Pulmonary artery endothelial cell (primary cell): ENCODE measurements at places on chromosomes 2 and 18. TPM values are rescaled to one million over a fixed set of nuclear protein-coding genes. Genes with fewer than 3 reads are reported as not detected.

NGEF gene
- 0.14 and 3.2 TPM in 2 replicates for total RNA-seq

TCF23 gene
- not detected in 2 replicates for total RNA-seq

ING5 gene
- 25.0 and 36.6 TPM in 2 replicates for total RNA-seq

MAL gene
- not detected in 2 replicates for total RNA-seq

SP5 gene
- not detected in 2 replicates for total RNA-seq

RAMP1 gene
- total RNA-seq = not detected in 2 replicates

REG1B gene
- total RNA-seq = not detected in 2 replicates

DPY30 gene
- total RNA-seq = 75.5 and 98.2 TPM in 2 replicates

POU3F3 gene
- not detected in 2 replicates for total RNA-seq

ANKRD62 gene
- total RNA-seq = not detected in 2 replicates

NAT8 gene
- not detected in 2 replicates for total RNA-seq

RTN4 gene
- 273 and 321 TPM in 2 replicates for total RNA-seq

RGPD3 gene
- total RNA-seq = 0.18 and 0.20 TPM in 2 replicates

ACMSD gene
- not detected in 2 replicates for total RNA-seq

GPR75 gene
- total RNA-seq = 0.92 and 1.8 TPM in 2 replicates

STPG4 gene
- 0.11 TPM in 1 of 2 replicates, not detected in the other for total RNA-seq

ZSWIM2 gene
- total RNA-seq = not detected in 2 replicates

CSRNP3 gene
- total RNA-seq = not detected in 2 replicates

ARHGAP28 gene
- 0.39 and 4.4 TPM in 2 replicates for total RNA-seq

FOXD4L1 gene
- total RNA-seq = 0.07 and 0.11 TPM in 2 replicates

ARHGAP25 gene
- 1.5 and 1.7 TPM in 2 replicates for total RNA-seq

ESPNL gene
- under 0.01 TPM in 1 of 2 replicates, not detected in the other for total RNA-seq

EPB41L3 gene
- total RNA-seq = 92.4 and 122 TPM in 2 replicates

LHCGR gene
- total RNA-seq = not detected in 2 replicates

CAPN10 gene
- total RNA-seq = 28.9 and 30.3 TPM in 2 replicates

ALLC gene
- total RNA-seq = not detected in 2 replicates

OXER1 gene
- total RNA-seq = not detected in 2 replicates

BOK gene
- 39.4 and 57.5 TPM in 2 replicates for total RNA-seq

CCDC68 gene
- 1.1 and 1.6 TPM in 2 replicates for total RNA-seq

PTPRM gene
- 30.7 and 59.0 TPM in 2 replicates for total RNA-seq

SERPINB5 gene
- 0.07 and 0.14 TPM in 2 replicates for total RNA-seq

RALB gene
- 163 and 239 TPM in 2 replicates for total RNA-seq

SLC14A1 gene
- not detected in 2 replicates for total RNA-seq

CFAP210 gene
- total RNA-seq = not detected in 2 replicates

ALPP gene
- not detected in 2 replicates for total RNA-seq

CTAGE1 gene
- total RNA-seq = not detected in 2 replicates

FHOD3 gene
- 0.07 TPM in 2 replicates for total RNA-seq

UGT1A8 gene
- not detected in 2 replicates for total RNA-seq

ADRA2B gene
- not detected in 2 replicates for total RNA-seq

TMSB10 gene
- total RNA-seq = 6,195 and 8,135 TPM in 2 replicates

SMYD5 gene
- 15.0 and 19.8 TPM in 2 replicates for total RNA-seq

ODC1 gene
- 191 and 209 TPM in 2 replicates for total RNA-seq

CNDP1 gene
- not detected in 2 replicates for total RNA-seq

GALNT5 gene
- total RNA-seq = under 0.01 TPM in 1 of 2 replicates, not detected in the other

RFX8 gene
- total RNA-seq = 0.66 and 1.3 TPM in 2 replicates

SERPINB12 gene
- not detected in 2 replicates for total RNA-seq

TTN gene
- 0.95 and 2.7 TPM in 2 replicates for total RNA-seq

MAP3K19 gene
- total RNA-seq = not detected in 2 replicates

CRYBA2 gene
- not detected in 2 replicates for total RNA-seq

AQP12A gene
- not detected in 2 replicates for total RNA-seq
